ENCODE measurements at places on chromosomes 3 and 15.

- no peak for DNase-seq
Measured at GRCh38 chr15:100278596-100279380, 63.0 kb downstream of the ADAMTS17 start.

DNA sequence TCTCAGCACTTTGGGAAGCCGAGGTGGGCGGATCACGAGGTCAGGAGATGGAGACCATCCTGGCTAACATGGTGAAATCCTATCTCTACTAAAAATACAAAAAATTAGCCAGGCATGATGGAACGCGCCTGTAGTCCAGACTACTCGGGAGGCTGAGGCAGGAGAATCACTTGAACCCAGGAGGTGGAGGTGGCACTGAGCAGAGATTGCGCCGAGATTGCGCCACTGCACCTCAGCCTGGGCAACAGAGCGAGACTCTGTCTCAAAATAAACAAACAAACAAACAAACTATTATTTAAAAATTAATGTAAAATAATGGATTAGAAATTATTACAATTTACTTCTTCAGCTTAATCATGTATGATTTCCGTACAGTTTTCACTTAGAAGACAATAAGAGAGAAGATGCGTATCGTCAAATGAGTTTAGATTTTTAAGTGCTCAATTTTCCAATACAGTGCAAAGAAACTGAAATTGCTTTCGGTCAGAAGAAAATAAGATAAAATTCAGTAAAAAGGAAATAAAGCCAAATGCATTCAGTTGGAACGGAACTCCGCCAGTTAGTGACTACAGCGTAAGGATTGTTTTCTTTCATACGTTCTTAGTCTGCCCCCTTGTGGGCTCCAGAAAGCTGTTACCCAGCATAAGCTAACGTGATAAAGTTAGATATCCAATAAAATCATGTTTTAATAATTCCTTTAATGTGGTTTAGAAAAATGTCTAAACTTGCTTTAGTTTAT, 24.8 kb downstream of the AADAC start:
- peak; percentile 43 for DNase-seq

DNA sequence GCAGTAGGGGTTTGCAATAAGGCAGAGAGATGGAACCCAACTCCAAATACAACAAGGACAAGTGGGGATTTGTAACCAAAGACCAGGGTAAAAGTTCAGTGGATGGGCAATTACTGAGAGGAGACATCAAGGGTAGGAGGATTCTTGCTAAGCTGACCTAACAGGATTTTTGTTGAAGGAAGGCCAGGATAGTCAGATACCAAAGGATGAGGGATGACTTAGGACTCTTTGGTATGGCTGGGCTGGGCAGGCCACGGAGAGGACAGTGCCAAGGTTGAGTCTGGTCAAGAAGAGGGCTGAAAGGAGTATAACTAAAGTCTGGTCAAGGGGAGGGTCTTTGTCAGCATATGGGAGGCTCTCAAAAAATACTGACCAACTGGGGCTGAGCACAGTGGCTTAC, 85.3 kb upstream of the UBE2E2 start:
- no peak for DNase-seq

DNA sequence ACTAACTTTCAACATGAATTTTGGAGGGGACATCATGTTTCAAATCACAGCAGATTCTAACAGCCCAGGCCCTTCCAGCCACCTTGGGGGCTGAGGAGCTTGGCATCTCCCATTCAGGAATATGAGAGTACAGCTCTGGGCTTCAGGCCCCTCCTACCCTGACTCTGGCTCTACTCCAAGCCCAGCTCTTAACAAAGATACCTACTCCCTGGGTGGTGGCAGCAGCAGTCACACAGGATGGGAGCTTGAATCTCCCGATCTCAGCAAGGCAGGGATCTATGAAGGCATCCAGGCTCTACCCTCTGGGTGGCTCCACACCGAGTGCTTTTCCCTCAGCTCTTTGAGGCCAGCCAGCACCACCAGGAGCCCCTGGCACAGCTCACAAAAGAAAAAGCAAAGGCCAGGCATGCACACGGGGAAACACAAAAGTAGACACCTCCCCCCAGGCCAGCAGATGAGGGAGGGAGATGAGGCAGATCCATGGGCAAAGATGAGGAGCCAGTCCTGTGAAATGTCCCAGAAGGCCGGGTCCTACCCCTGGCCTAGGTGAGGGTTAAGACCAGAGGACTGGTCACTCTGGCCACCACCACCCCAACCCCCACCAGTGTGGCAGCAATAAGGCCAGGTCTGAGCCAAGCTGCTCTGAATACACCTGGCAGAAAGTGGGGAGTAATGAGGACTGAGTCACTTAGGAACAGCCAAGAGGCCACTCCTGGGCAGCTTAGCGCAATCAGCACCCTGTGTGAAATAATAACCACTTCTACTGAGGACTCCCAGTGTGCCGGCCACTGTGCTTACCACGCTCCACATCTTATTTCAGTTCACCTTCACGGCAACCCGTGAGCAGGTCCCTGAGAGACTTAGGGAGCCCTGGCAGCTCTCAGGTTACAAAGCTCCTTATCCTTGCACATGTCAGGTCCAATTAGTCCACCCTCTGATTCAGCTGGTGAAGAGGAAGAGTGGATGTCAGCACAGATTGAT, 24.3 kb downstream of the PLA2G4F start:
- no peak for DNase-seq

DNA sequence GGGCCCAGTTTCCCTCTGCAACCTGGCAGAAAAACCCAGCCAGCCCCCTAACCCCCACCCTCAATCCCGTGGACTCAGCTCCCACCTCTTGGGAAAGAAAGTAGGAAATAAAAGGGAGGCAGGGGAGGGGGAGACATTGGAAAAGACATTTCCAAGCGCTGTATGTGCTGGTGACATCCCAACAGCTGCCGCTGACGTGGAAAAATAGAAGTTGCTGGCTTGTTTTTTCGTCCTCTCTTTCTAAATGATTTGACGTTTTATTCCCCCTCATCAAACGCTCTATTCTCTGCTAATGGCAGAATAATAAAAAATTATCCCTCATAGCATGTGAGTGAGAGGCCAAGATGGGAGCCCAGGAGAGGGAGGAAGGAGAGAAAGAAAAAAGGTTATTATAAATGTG, 76.1 kb downstream of the LINGO1 start:
- DNase-seq = no peak

DNA sequence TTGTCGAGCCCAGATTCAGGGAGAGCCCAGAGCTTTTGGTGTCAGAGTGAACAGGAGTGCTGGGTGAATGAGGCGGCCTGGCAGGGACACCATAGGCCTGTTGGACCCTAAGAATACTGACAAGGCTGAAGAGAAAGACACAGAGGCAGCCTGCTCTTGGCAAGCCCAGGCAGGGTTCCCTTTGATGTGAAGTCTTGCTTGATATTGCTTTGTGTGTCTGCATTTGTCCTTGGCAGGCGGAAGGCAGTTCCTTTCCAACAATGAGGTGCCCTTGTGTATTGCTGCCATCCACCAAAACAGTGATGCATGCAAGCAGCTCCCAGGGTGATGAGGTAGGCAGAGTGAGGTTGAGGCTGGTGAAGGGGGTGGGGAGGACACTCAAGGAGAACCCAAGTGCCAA, 152.7 kb upstream of the TSC22D2 start:
- DNase-seq = no peak

DNA sequence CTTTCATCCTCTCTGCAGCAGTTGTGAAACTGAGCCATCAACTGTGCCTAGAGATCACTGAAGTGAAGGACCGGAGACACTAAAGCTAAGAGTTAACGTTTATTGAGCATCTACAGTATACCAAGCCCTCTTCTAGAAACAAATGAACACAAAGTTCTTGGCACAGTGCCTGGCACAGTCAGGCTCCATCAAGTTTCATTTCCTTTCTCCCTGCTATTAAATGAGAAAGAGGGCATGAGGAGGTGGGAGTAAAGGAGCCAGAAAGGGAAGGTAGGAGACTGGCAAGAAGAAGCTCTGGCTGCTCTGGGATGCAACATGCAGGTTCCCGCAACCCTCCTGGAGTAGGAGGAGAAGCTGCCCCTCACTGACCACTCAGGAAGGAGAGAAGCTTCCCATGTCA, 30.6 kb downstream of the CYP19A1 start:
- DNase-seq = no peak

- no peak for DNase-seq
Measured at GRCh38 chr3:172132721-172133311, 93.4 kb downstream of the FNDC3B start.

DNA sequence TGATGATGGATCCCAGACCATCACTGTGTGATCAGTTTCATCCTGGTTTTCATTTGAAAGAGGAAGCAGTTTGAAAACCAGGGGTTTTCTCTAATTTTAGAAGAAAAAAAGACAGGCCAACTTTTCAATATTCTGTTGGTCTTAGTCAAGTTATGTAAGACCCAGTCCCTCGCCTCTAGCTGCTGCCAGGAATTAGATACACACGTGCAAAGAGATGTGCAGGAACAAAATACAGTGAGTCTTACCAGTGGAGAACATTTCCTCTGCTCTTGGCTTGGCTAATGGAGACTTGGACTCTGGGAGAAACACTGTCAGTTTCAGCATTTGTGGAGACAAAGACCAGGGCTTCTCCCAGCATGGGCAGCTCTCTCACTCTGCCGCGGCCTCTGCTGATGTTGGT, 214.9 kb upstream of the C2CD4B start:
- DNase-seq = no peak

GRCh38 chr15:68230157-68231100, 901 bp upstream of the CLN6 start:
- no peak for DNase-seq

DNA sequence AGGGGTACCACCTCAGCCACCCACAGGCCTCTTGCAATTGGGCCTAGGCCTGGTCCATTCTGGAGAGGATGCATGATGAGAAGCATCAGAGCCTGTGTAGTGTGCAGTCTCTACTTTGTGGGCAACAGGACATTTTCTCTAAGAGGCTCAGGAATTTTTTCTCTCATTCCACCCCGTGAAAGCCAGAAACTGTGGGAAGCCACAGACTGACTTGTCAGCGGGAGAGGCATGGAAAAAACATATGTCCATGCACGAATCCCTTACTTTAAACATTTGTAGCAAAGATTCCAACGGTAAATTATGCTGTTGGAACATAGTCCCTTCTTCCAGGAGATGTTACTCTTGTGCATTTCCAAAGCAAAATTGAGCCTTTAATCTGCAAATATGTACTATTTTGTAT, 196.5 kb downstream of the KLHL25 start:
- DNase-seq = no peak

DNA sequence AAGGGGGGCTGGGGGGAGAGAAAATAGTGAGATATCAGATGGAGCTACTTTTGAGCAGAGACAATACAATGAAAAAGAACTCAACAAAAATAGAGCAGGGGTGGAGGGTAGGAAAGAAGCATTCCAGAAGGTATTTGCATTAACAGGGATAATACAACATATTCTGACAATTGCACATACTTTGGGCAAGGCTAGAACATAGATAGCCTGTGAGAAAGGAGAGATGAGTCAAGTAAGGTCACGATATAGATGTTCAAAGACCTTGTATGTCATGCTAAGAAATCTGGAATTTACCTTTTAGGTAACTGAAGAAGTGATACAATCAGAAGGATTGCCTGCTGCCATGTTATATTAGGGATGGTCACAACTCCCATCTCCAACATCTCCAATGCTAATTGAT, 155.2 kb downstream of the GSK3B start:
- DNase-seq = no peak

DNA sequence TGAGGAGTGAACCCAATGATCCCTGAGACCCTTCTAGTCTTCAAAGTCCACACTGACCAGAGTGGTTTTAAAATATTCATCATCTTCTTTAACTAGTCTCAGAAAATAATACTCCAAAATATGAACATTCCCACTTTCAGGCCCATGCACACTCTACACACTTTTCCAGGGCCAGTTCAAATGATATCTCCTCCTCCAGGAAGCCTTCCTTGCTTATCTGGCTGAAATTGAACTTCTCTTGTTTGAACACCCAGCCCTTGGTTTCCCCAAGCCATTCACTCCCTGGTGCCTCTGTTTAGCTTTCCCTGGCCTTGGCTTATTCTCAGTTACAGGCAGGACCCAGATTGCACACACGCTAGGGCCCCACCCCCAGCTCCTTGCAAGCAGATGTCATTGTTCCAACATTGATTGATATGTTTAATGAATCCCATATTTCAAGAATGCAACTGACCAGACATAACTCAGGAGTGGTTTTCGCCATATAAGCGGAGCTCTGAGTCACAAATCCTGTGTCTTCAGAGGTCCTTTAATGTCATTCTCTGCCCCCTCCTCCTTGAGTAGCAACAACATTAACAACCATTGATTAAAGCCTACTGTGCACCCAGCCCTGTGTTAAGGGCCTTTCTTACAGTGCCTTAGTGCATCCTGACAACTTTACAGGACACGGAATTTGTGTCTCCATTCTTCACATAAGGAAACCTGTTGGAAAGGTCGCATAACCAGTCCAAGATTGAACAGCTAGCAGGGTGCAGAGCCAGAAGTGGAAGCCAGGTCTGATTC, 2.1 kb downstream of the ITGA11 start:
- DNase-seq = no peak

DNA sequence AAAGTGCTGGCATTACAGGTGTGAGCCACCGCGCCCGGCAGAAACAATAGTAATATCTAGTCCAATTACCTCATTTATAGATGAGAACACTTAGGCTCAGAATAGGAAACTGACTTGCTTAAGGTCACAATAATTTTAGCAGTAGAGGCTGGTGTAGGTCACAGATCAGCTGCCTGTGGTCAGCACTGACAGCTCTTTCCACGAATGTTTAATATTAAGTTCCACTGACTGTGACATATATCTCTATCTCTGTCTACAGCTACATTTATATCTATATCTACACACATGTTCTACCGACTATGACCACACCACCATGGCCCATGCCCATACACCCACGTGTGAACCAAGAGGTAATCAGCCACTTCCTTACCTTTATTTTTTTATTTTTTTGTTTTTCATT, 40.2 kb upstream of the DLG1 start:
- no peak for DNase-seq

DNA sequence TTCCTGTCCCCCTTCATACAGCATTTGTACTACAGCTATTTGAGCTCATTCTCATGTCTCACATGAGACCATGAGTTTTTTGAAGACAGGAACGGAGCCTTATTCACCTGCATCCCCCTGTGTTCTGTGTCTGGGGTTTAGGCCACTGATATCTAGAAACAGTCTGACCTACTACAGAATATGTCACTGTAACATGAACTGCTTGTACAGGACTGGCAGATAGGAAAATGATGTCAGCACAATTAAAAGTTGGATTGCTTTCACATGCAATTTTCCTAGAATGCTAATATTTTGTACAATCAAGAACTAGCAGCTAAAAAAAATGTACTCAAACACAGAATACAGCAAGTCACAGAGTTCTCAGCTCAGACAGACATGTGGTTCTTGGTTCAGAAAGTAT, 90.8 kb upstream of the FGF12 start:
- no peak for DNase-seq
